Activated naive CD8-positive, alpha-beta T cell treated with anti-CD3 and anti-CD28 coated beads, Interleukin-2, amount 50 U/mL, for 24 hours (primary cell): ENCODE measurements at places on chromosomes 2 and 18.

DNA sequence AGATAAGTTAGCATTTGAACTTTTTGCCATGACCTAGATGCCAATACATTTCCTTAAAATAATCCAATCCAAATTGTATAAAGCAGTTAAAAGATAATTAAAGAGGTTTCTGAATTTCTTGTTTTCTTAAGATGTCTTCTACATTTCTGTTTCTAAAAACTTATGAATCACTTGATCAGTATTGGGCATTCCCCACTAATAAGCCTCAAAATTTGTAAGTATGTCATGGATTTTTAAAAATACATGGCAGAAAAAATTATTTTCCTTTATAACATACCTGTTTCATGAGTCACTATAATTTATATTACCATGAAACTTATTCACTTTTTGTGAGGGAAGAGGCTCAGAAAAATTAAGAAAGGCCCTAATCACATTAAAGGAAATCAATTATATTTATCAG is 90.3 kb upstream of the TFPI start:
- DNase-seq: no peak
- H3K4me1 ChIP-seq: no peaks in the 10 kb centered on the region
- no peaks in the 10 kb centered on the region for H3K36me3 ChIP-seq
- no peaks in the 10 kb centered on the region for H3K27me3 ChIP-seq
- no peak overlapping the region for H3K4me3 ChIP-seq

GRCh38 chr2:192044496-192044895 is 150.2 kb downstream of the TMEFF2 start:
- no peaks in the 10 kb centered on the region for H3K36me3 ChIP-seq
- H3K27ac ChIP-seq: no peak overlapping the region
- DNase-seq: no peak
- H3K4me1 ChIP-seq: no peaks in the 10 kb centered on the region

GRCh38 chr2:108536133-108536780 is 2.0 kb downstream of the LIMS1 start:
- peak overlapping the region; percentile 93 for H3K4me3 ChIP-seq
- H3K36me3 ChIP-seq: peaks cover 2% of the 10 kb centered on the region
- no peak overlapping the region for H3K27ac ChIP-seq
- peaks cover 32% of the 10 kb centered on the region for H3K4me1 ChIP-seq
- DNase-seq: no peak
- H3K27me3 ChIP-seq: no peaks in the 10 kb centered on the region

DNA sequence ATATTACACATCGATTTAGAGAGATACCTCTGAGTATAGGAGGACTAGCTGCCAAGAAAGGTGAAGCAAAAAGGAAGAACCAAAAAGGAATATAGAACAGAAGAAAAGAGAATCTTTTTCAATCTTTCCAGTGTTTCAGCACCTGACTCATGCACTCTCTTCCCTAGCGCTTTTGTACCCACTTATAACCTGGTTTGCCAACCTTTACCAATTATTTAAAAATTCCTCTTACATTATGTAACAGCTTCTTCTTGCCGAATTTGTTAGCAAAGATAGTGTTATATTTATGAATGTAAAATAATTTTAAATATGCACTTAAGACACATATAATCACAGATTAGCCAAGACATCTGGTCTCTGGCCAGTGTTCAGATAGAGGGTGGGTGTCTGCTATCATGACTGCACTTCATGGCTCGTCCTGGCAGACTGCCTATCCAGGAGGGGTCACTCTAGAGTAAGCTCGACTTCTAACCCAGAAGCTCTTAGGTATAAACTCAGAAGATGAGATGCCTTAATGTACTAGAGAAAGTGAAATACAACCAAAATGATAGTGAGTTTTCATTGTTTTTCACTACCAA is 122.9 kb downstream of the ATAD2B start:
- H3K27me3 ChIP-seq: no peaks in the 10 kb centered on the region
- no peak overlapping the region for H3K27ac ChIP-seq
- DNase-seq: no peak
- H3K4me3 ChIP-seq: no peak overlapping the region
- peaks cover under 1% of the 10 kb centered on the region for H3K4me1 ChIP-seq

GRCh38 chr18:23211146-23211545 is 75.9 kb downstream of the CABLES1 start:
- DNase-seq: no peak
- no peak overlapping the region for H3K4me3 ChIP-seq
- H3K27me3 ChIP-seq: peaks cover 2% of the 10 kb centered on the region
- H3K36me3 ChIP-seq: peaks cover 27% of the 10 kb centered on the region
- no peak overlapping the region for H3K27ac ChIP-seq

GRCh38 chr2:13413989-13414388 is 697.3 kb downstream of the TRIB2 start:
- no peak overlapping the region for H3K4me3 ChIP-seq
- no peaks in the 10 kb centered on the region for H3K36me3 ChIP-seq
- H3K4me1 ChIP-seq: no peaks in the 10 kb centered on the region
- H3K27me3 ChIP-seq: no peaks in the 10 kb centered on the region

- no peaks in the 10 kb centered on the region for H3K4me1 ChIP-seq
- no peaks in the 10 kb centered on the region for H3K36me3 ChIP-seq
- no peak overlapping the region for H3K4me3 ChIP-seq
- no peak for DNase-seq
Measured at GRCh38 chr2:120986898-120987650, 251.4 kb downstream of the GLI2 start.

GRCh38 chr2:70888366-70888922 is 47.3 kb upstream of the ATP6V1B1 start:
- peaks cover 84% of the 10 kb centered on the region for H3K27me3 ChIP-seq
- H3K27ac ChIP-seq: no peak overlapping the region
- peak overlapping the region; percentile 57 for H3K4me3 ChIP-seq

- H3K27me3 ChIP-seq: no peaks in the 10 kb centered on the region
- H3K4me1 ChIP-seq: peaks cover 4% of the 10 kb centered on the region
- H3K4me3 ChIP-seq: no peak overlapping the region
- DNase-seq: no peak
Measured at GRCh38 chr2:15506229-15506819, 54.8 kb downstream of the NBAS start.

DNA sequence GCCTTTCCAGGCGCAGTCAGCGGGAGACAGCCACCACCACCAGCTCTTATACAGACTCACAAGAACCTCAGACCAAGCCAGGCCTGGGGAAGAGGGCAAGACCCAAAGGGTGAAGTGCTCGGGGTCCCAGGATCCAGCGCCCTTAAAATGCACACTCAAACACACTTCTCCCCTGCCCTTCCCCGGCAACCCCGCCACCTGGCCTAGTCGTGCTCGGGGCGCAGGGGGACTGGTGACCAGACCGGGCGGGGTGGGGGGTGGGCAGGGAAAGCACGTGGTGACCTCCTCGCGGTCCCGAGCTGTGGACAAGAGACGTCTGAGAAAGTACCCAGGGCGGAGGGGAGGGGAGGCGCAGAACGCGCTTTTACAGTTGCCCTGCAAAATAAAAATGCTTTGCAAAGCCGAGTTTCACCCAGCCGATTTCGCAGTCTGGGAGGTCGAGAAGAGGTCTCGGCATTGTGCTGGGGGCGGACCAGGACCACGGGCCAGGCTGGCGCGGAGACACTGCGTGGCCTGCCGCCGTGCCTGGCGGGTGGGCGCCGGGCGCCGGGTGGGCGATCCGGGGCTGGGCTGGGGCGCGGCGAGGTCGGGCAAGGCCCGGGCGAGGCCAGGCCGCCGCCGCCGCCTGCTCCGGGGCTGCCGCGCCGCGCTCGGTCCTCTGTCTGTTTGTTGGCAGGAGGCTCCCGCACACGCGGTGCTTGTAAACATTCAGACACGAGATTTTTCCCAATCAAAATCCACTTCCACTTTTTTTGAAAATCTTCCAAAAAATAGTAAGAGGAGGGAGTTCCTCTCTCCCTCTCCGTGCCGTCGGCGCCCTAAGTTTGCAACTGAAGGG is 2.0 kb downstream of the BCL11A start:
- peak; percentile 29 for DNase-seq
- H3K4me3 ChIP-seq: peak overlapping the region; percentile 81
- no peaks in the 10 kb centered on the region for H3K36me3 ChIP-seq
- H3K27me3 ChIP-seq: peaks cover 68% of the 10 kb centered on the region
